ENCODE measurements at places on chromosomes 5 and 9.
A peak's percentile ranks its signal among the peaks of the same experiment; 100 is the strongest.

DNA sequence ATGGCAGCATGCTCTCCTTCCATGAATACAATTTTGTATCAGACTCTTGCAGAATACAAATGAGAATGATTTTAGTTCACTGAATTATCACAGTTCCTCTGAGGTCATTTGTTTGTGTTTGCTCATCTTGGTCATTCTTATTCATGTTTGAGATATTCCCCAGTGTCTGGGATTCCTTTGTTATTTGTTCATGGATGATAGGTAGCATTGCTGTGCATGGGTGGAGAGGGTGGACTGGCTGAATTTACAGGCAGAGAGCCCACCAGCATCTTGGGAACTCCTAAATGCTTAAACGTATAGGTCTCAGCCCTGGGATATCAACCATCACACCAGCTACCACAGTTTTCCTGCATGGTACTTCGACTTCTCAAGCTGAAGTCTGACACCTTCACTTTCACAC is 459.8 kb downstream of the CCDC171 start:
- DNase-seq, result peak; percentile 64

- peak; percentile 47 for DNase-seq
Measured at GRCh38 chr9:116497095-116497890, 189.8 kb upstream of the TRIM32 start.

DNA sequence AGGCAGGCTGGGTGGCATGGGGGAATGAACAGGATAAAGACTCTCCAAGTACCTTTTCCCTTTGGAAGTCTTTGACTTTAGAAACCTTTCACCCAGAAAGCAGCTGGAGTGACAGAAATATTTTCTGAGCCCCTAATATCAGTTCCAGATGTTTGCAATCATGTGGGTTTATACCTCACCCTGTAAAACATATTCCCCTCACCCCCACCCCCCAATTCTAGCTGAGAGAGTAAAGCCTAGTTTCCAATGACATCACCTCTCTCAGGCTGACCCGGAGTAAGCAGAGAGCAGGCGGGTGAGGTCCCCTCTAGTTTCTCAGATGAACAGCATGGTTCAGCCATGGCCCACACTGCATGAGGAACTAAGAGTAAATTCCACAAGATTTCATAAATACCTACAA is 82.9 kb upstream of the TRIM32 start:
- no peak for DNase-seq

DNA sequence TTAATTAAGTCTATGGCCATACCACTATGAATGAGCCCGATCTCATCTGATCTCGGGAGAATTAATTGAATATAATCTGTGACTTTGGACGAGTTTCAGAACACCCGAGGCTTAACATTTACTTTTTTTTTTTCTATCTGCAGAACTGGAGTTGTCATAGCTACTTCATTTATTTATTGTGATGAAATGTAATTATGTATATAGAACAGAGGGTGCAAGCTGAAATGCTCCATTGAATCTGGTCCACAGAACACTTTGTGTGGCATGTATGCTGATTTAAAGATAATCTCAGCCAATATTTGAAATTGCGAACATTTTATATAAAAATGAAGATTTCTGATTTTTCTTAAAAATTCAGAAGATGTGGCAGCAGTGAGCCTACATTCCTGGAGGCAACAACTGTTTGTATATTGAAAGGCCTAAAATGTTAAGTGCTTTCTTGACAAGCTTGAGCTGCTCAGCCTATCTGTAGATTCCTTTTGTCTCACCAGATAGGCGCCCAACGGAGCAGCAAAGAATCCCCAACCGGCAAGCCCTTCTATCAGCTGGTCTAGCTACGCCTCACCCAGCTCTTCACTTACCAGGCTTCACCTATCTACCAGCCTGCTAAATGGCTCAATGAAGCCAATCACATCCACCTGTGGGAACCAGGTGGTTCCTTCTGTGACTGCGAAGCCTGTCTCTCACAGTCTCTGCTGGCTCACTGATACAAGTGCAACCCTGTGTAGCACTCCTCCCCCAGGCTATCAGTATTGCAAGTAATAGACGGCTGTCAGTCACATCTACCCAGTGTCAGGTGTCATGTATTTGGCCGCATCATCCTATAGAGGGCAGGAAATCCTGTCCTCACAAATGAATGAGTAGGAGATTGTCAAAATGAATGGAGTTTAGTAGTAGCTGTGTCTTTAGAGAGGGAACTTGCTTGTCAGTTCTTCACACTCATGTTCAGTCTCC is 170.6 kb upstream of the MRPS30 start:
- no peak for DNase-seq

DNA sequence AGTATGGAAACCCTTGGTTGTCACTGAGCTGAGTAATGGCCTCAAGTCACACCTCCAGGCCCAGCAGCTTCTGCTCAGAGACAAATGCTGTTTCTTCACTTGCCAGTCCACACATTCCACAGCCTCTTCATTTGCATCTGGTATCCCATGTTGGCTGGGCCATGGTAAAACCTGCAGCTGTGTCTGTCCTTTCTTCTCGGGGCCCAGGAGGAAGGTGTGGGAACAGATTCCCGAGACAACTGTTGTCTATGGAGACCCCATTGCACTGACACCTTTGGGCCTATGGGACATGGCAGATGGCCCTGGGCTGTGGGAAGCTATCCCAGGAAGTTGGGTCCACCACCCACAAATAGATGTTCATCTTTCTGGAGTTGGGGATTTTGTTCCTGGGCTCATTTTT is 85.1 kb downstream of the MACROH2A1 start:
- DNase-seq, result no peak

GRCh38 chr5:143592648-143593047 is 189.2 kb upstream of the NR3C1 start:
- peak; percentile 45 for DNase-seq

Data from EH (cell line).